ENCODE measurements at places on chromosomes 1 and 21.

DNA sequence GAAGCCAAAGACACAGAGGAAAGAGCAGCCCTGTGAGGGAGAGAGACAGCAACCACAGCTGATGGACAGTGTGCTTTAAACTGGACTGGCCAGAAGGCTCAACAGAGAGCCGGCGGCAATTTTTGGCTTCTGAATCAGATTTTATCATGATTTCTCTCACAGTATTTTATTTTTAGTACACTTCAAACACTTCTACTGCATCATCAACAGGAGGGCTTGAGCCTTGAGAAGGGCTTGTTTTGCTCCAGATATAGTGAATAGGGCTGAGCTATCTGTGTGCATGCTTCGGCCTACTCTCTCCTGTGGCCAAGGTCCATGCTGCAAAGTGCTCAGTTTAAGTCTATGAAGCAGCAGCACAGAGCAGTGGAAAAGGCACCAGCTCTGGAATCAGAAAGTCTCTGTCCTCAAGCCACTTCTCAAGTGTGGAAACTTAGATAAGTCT is 33.3 kb downstream of the ADCY10 start:
- DNase-seq, result no peak

DNA sequence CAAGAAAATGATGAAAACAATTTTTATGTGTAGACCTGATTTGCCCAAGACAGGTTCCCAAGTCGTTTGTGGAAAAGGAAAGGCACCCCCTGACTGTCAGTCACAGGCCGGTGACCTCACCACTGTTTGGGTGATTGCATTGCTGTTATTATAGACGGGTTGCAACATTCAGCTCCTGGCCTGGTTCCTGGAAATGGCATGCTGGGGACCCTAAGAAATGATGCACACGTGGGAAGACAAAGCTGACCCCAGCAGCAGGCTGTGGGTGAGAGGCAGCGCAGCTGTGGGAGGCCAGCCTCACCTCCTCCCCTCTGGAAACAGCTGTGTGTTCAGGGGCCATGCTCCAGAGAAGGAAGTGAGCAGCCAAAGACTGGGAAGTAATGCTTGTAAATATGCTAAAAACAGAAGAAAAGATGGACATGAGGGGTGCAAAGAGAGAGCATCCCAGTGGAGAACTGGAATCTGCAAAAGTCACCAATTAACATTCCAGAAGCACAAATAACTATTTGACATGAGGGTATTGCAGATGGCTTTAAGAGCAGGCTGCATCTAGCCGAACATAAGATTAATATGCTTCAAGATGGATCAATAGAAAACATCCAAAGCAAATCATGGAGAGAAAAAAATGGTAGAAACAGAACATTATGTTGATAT is 23.4 kb upstream of the ABCG1 start:
- DNase-seq, result no peak

DNA sequence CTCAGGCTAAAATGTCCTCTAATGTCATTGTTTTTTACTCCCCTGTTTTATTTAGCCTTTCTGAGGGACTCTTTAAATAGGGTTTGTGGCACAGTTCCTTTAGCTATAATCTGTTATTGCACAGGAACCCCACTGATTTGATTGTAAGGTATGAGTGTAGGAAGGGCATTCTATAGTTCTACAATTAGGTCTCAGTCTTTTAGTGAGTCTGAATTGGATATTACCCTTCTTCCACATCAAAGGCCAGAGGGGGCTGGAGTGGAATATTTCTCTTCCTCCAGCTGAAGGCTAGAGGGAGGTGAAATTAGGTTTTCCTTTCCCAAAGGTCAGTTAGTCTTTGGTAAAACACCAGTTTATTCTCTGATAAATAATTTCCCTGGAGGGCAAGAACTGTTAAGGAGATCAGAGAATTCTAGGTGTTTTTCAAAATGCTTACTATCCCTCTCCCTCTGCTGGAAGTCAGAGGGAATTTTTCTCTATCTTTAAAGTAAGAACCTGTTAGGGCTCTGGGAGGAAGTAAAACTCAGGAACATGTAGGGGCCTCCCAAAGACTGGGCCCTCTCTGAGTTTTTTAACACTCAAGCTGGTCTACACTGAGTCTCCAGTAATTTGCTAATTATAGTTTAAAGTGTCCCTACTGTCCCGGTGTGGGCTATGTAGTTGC is 176.3 kb upstream of the ZNHIT6 start:
- DNase-seq, result no peak

DNA sequence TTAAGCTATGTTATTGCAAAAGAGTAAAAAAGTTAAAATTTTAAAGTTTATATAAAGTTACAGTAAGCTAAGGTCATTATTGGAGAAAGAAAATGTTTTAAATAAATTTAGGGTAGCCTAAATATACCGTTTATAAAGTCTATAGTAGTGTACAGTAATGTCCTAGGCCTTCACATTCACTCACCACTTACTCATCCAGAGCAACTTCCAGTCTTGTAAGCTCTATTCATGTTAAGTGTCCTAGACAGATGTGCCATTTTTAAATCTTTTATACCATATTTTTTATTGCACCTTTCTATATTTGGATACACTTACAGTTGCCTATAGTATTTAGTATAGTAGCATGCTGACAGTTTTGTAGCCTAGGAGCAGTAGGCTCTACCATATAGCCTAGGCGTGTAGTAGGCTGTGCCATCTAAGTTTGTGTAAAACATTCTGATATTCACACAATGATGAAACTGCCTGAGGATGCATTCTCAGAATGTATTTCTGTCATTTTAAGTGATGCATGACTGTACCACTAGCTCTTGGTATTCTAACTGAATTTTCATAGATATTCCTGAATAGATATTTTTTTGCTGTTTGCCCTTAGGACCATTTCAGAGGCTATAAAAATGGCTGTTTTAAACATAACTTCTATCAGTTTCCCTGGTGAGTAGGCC is 26.8 kb downstream of the PPP2R5A start:
- no peak for DNase-seq

DNA sequence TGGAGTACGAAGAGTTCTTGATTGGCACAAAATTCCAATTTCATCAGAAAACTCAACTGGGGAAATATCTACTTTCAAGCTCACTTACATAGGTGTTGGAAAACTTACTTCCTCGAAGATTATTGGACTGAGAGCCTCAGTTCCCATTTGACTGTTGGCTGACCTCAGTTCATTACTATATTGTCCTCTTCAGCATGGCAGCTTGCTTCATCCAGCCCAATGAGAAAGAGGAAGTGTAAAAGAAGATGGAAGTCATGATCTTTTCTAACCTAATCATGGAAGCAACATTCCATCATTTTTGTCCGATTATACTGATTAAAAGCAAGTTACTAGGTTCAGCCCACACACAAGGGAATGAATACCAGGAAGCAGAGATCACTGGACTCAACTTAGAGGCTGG is 49.4 kb downstream of the HSD3B1 start:
- no peak for DNase-seq

Data from T follicular helper cell (primary cell).